Aorta (tissue), 5 donors: ENCODE measurements at places on chromosomes 5 and 9. TPM values are rescaled to one million over a fixed set of nuclear protein-coding genes. Genes with fewer than 3 reads are reported as not detected.

The SPINK6 gene
- polyA plus RNA-seq, result not detected

The CARD6 gene
- 4.8 TPM for polyA plus RNA-seq

GRCh38 chr5:138033386-138033808 lies 518 bp upstream of the FAM13B start:
- no peak for DNase-seq

GRCh38 chr9:107178293-107178692 lies 104.8 kb upstream of the RAD23B start:
- no peak for DNase-seq

DNA sequence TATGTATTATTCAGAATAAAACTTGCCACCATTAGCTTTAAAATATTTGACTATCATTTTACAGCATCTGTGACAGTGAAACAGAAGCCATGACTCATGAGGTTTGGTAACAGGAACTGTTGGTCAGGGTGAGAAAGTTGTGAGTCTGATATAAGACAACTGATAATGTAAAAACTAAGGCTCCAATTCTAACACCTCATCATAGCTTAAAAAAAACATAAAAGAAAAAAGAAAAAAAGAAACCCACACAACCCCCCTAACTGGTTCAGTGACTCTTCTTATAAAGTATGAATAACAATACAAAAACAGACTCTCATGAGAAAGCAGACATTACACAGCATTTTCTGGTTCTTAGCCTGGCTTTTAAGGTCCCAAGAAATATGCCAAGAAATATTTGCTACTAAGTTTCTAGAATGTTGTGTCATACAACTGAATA lies 85.8 kb downstream of the MRPS27 start:
- DNase-seq, result no peak

DNA sequence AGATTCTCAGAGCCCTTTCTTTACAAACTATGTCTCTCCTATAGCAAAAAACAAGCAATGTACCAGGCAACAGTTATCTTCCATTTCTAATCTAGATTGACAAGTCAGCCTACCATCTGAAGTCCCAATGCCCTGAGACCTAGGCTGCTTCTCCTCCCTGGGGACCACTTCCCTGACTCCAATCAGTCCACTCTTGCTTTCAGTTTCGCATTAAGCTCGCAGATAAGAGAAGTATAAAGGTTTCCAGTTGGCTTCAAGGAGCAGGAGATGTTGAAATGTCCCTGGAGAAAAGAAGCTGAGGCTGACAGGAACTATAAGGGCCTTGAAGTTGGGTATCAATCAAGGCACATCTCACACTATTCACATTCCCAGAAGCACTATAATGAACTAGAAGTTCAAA lies 32.3 kb downstream of the ERP44 start:
- no peak for DNase-seq
